ENCODE measurements at places on chromosomes 3 and 15.

DNA sequence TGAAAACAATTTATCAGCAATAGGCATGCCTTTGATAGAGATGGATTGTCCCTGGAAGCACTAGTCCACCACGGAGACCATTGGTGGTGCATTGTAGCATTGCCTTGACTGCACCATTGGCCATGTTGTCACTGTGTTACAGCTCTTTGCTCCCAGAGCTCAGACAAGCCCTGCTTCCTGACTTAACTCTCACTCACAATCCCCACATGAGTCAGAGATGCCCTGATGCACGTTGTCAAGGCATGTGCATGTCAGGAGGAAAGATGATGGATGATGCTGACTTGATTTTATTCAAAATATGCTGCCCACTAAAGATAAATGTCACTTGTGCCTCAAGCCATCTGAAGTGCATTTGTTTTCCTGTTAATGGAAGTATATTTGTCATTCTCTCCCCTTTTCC, 266.1 kb downstream of the ARRDC4 start:
- DNase-seq: no peak

GRCh38 chr3:111509308-111509707, 32.7 kb upstream of the CD96 start:
- no peak for DNase-seq

DNA sequence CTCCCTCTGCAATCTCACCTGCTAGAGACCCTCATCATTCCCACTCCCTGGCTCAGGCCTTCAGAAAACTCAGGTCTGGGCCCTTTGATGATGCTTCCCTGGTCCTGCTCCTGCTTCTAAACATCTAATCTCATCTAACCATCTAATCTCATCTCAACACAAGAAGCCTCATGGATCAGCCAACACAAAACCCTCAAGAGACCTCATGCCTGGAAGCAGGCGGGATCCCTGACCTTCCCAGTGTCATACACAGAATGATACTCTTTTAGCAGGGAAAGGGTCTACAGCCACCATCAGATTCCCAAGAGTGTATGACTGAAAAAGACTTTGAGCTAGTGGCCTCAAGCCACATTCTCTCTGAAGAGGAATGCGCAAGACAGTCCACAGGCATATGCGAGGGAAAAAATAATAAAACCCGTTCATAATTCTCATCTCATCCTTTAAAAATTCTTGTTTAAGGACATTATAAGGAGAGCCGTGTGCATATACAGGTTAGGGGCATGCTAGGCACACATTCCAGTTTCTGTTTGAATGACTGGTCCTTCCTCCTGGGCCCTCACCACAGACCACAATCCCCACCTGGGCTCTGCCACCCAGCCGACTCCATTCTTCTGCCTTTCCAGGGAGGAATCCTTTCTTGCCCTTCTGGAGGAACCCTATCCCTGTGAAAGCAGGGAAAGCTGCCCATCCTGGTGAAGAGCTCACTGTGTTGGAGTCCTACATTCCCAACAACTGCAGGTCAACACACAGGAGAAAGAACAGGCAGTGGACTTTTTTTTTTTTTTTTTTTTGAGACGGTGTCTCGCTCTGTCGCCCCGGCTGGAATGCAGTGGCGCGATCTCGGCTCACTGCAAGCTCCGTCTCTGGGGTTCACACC, 2.2 kb downstream of the ZXDC start:
- no peak for DNase-seq

- no peak for DNase-seq
These were observed 43.6 kb upstream of the RARB start for GRCh38 chr3:25384471-25384870.

DNA sequence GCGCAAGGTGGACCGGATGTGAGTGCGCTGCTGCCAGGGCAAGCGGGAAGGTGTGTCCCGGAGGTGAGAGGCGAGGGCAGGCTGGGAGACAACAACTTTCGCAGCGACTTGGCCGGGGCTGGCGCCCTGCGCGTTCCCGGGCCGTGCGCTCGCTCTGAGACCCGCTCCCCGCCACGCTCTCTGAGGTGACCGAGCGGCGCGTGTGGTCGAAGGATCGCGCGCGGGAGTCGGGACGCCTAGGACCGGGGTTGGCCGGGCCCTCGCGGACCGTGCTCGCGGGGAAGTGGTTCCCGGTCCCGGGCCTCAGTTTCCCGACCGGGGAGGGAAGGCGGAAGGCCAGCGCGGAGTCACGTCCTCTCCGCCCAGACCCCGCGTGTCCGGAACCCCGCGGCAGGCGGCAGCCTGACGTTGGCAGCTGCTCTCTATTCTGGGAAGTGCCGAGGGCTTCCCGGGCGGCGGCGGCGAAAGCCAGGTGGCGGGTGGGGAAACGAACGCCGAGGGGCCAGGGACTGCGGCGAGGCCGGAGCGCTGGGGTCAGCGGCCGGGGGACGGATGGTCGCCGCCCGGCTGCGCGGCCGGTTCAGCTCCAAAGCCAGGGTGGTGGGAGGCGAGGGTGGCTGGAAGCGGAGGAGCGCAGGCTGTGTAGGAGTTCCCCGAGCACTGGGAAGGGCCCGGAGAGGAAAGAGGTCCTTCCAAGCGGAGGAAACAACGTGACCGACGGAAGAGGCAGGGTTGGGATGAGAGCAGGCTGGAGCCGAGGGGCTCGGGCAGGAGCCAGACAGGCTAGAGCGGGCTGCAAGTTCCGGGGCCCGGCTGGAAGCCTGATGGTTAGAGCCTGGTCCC, 1.0 kb upstream of the IGF2BP2 start:
- no peak for DNase-seq

- DNase-seq: no peak
These were observed 9.4 kb downstream of the SLC6A20 start for GRCh38 chr3:45786801-45787495.

GRCh38 chr3:30189900-30190299, 416.5 kb upstream of the TGFBR2 start:
- no peak for DNase-seq
